Ascending aorta (tissue), 2 donors: ENCODE measurements at places on chromosomes 11 and 22.

DNA sequence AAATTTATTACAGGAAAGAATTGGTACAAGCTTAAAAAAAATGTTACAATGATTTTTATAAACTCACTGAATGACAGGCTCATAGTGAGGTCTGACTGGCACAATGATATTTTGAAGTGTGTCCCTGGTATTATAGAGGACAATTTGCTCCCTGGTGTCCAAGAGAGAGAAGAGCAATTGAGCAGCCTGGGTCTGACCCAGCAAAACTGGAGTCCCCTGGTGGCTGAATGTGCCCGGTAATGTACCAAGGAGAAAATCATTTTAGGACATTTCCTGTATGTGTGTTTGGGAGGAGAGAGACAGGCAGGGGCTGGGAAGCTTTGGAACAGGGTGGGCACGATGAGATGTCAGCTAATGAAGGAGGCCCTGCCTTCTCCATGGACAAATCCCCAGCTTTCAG lies 125.3 kb downstream of the APOL5 start:
- DNase-seq, result no peak

GRCh38 chr11:31786996-31787685 lies 24.0 kb downstream of the PAX6 start:
- no peak for DNase-seq

- DNase-seq, result no peak
These were observed 10.6 kb downstream of the ENDOD1 start for GRCh38 chr11:95100191-95100648.

DNA sequence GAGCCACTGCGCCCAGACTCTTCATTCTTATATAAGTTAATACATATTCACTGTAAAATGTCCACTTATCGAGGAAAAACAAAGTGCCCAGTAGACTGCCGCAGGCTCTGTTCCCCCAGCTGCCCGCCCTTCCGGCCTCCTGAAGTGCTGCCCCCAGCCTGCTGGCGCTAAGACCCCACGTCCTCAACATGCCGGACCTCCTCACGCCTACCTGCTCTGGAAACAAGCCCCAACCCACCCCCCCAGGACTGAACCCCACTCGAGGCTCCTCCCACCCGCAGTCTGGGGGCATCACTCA lies 1.1 kb downstream of the GATD1 start:
- no peak for DNase-seq

- no peak for DNase-seq
These were observed 68.7 kb downstream of the PTPRJ start for GRCh38 chr11:48049036-48049435.

DNA sequence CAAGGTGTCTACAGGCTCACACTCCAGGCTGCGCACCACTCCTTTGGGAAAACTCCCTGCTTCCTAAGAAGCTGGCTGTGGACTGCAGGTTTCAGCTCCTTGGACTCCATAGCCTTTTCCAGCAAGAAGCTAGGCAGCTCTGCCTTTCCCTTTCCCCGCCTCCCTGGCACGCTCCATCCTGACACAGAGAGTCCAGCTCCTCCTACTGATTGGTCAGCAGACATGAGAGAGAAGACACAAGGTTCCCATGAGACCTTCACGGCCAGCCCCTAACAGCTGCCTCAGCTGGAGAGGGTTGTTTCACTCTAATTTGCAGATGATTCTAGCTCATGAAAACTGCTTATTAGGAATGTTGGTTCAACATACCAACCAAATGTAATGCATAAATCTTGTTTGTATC lies 27.6 kb downstream of the TENM4 start:
- DNase-seq, result peak; percentile 78

DNA sequence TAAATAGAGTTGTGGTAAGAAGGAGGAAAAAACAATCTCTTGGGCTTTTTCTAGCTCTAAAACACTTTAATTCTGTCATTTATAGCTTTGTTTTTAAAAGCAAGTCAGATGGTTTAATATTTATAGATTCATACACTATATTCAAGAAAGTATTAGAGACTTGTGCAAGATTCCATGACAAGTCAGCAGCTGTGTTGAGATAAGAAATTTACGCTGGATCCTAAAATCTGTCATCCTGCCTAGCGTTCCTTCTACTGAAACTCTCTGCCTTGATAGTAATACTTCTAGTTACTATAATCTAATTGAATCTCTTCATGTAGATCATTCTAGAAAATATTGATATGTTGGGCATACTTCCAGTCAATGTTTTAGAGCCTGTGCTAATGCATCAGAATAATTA lies 721.8 kb downstream of the CNTN5 start:
- no peak for DNase-seq

DNA sequence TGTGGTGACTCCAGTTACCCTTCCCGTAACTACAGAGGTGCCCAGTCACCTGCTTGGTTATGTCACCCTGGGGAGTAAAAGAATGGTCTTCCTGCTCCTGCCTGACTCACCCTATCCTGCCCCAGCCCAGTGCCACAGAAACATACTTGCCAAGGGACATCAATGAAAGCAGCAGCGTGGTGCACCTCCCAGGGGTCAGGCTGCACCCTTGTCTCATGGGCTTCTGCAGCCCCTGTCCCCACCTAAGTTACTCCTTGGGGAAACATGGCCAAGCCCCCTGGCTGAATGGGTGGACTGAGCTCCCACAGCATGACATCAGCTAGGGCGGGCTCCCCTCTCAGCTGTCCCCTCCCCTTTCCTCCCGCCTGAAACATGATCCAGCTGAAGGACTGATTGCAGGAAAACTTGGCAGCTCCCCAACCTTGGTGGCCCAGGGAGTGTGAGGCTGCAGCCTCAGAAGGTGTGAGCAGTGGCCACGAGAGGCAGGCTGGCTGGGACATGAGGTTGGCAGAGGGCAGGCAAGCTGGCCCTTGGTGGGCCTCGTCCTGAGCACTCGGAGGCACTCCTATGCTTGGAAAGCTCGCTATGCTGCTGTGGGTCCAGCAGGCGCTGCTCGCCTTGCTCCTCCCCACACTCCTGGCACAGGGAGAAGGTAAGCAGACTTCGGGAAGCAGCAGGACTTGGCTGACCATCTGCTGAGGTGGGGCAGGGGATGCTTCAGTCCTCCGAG lies at the start of gene HTR3A:
Gene HTR3A (plus strand): TSS at position 368 of the 730 bp plus-strand sequence. CDS start 218 bp downstream, at position 586.
- no peak for DNase-seq
